ENCODE measurements at places on chromosomes 16 and 17. TPM values are rescaled to one million over a fixed set of nuclear protein-coding genes. Genes with fewer than 3 reads are reported as not detected.

Gene TNFRSF13B
- not detected for total RNA-seq

GRCh38 chr17:60534010-60534555, 8.0 kb upstream of the APPBP2 start:
- peaks cover 3% of the 10 kb centered on the region for H3K4me1 ChIP-seq
- no peaks in the 10 kb centered on the region for H3K36me3 ChIP-seq
- peaks cover 4% of the 10 kb centered on the region for H3K27me3 ChIP-seq
- DNase-seq = no peak

GRCh38 chr17:44097110-44097958, 26.1 kb downstream of the HDAC5 start:
- DNase-seq = no peak
- H3K4me1 ChIP-seq = peaks cover 10% of the 10 kb centered on the region
- no peak overlapping the region for H3K4me3 ChIP-seq
- H3K27ac ChIP-seq = no peak overlapping the region

- DNase-seq = no peak
- H3K27ac ChIP-seq = no peak overlapping the region
- H3K4me3 ChIP-seq = no peak overlapping the region
- H3K4me1 ChIP-seq = peaks cover 17% of the 10 kb centered on the region
- H3K36me3 ChIP-seq = no peaks in the 10 kb centered on the region
These were observed 5.0 kb upstream of the TM4SF5 start for GRCh38 chr17:4766723-4767122.

Gene FBXW10
- total RNA-seq = not detected

Data from activated CD4-positive, alpha-beta memory T cell treated with anti-CD3 and anti-CD28 coated beads, Interleukin-2, amount 10 ng/mL, durations not matched to agents 7 days and 5 days (primary cell).